NCI-H524 (cell line): ENCODE measurements at places on chromosomes 2 and 18.

DNA sequence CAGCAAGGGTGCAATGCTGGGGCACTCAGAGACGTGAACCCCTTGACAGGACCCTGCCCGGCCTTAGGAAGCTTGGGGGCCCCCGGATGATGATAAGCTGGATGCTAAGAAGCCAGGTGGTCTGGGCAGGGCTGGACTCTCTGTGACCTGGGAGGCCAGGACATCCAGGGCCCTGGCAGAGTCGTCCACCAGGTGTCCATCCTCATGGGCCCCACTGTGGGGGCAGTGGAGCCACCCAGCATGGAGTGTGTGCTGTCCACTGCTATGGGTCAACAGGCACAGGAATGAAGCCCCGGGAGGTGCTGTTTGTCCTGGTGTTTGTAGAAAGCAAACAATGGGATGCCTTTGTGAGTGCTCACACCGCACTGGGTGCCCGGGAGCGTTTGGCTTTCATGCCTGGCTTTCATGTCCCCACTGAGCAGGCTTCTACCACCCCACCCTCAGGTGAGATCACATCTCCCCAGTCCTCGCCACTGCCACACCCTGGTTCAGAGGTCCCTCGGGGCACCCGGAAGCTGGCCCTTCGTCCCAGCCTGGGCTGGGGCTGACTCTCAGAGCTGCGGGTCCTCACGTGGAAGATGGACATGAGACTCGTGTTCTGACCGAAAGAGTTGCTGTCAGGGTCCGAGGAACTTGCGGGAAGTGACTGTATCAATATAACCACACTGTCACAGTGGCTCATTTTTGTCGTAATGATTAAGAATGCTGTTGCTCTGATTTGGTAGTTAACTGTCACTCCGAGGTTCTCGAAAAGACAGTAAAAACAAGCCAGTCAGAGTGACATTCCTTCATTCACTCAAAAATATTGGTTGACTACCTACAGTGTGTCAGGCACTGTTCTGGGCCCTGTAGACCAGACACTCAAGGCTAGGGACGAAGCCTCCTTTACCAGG is 53.3 kb downstream of the INHBB start:
- DNase-seq: no peak

- DNase-seq: no peak
Measured at GRCh38 chr18:3236470-3236869, 11.1 kb upstream of the MYL12A start.

DNA sequence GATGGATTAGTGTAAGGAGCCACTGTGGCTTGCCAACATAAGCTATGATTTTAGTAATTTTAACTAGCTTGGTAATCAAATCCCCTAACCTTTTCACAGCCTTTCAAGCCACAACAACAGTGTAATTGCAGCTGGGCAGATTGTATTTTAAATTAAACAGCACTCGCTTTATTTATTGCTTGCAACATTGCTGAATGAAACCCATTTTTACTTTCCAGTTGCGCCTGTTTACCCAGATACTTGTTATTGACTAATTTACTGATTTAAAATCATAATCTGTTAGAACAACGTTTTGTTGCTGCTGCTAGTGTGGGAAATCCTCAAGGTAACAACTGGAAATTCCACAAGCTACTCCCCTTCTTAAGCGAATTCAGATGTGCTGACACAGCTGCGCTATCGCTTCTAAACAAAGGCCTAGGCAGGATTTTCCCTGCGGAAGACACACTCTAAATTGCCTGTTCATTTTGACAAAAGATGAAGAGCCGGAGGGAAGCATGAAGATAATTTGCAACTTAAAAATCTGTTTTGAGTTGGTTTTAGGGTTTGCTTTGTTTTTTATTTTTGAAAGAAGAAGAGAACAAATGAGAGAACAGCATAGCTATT is 283.9 kb downstream of the ALPK2 start:
- no peak for DNase-seq

- no peak for DNase-seq
Measured at GRCh38 chr2:198587741-198588140, 783.3 kb downstream of the PLCL1 start.

DNA sequence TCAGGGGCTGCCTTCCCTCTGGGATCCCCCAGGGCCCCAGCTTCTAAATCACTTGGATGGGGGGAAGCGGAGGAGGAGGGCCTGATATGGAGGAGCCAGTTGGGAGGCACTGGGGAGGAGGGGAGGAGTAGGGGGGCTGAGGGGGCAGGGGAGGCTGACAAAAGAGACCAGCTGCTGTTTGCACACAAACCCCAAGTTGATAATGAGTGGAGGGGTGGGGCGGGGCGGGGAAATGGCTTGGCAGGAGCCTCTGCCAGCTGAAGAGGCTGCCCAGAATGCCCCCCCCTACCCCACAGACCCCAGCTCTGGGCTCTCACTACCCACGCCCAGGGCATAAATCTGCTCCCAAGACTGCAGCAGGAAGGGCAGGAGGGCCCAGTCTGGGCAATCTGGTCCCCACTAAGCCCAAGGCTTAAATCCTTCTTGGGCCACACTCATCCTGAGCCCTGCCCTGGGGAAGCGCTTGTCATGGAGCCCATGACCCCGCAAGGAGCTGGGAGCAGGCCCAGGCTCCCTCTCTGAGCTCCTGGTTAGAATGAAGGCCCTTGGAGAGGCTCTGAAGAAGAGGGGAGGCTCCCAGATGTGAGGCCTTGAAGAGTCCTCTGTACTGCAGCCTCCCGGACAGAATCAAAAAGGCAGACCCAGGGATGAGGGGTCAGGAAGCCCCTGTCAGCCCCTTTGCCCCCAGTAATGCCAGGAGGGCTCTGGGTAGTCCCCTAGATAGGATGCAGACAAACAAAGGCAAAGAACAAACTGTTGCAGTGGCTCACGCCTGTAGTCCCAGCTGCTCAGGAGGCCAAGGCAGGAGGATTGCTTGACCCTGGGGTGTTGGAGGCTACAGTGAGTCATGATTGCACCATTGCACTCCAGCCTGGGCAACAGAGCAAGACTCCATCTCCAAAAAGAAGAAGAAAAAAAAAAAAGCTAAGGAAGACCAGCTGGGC is 24.8 kb upstream of the PTMA start:
- peak; percentile 90 for DNase-seq

GRCh38 chr18:48597671-48598070 is 58.8 kb downstream of the CTIF start:
- DNase-seq: no peak

DNA sequence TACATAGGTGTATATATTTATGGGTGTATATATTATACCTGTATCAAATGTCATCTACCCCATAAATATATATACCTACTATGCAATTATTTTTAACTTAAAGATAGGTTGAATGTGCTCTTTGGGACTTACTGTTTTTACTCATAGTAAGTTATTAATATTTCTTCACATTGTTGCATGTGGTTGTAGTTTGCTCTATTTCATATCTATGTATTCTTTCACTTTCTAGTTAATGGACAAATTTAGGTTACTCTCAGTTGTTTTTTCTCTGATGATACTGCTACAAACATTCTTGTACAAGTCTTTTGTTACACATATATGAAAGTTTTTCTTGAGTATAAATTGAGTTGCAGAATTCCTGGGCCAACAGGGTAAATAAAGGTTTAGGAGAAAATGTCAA is 601.8 kb upstream of the ID2 start:
- no peak for DNase-seq

DNA sequence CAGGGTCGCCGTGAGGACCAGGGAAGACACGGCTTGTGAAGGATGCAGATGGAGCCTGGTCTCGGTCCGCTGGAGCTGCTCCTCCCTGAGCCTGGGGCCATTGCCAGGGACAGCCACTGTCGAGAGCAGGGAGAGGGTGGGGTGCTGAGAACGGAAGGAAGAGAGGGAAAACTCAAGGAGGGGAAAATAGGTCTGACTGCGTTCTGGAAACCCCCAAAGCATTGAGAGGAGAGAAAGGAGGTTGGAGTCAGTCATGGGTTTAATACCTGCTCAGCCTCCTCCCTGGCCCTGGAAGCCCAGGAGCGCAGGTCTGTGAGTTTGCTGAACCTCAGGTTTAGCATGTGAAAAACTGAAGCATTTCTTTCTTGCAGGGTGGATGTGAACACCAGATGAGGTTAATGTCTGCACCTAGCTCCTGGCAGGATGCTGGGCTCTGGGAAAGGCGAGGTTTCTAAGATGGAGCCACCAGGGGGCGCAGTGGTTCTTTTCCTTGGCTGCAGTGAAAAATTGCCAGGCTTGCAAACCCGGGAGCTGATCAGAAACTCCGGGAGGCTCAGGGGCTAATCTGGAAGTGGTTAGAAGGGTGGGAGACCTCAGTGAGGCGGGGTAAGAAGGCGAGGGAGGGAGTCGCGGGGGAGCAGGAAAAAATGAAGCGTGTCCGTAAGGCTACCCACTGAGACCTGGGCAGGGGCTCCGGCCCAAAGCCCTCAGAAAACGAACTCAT is 33.6 kb upstream of the RNF149 start:
- DNase-seq: peak; percentile 60

- no peak for DNase-seq
Measured at GRCh38 chr2:142190805-142191204, 60.0 kb upstream of the LRP1B start.

DNA sequence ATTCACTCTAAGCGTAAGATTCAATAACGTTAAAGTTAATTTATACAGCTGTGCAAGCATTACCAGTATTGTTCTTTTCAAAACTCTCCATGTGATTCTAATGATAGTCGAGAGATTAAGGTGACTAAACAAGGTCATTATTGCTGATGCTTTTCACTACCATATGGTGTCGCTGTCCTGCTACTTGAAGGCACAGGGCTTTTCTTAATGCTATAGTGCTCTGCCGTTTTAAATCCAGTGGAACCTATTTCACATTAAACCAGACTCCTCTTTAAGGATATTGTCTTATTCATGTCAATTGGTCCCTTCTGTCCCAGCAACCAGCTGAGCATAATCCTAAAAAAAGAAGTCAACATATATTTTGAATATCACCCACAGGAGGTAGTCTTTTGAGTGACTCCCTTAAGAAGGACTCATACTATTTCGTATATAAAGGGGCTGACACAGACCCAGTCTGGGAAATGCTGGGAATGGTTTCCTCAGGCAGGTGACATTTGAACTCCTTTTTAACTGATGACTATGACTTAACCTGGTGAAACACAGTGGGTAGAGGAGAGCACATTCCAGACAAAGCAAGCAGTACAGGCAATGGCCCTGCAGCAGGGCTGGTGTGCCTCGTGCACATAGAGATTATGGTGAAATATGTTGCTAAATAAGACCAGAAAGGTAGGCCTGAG is 53.9 kb upstream of the CYTIP start:
- peak; percentile 2 for DNase-seq

DNA sequence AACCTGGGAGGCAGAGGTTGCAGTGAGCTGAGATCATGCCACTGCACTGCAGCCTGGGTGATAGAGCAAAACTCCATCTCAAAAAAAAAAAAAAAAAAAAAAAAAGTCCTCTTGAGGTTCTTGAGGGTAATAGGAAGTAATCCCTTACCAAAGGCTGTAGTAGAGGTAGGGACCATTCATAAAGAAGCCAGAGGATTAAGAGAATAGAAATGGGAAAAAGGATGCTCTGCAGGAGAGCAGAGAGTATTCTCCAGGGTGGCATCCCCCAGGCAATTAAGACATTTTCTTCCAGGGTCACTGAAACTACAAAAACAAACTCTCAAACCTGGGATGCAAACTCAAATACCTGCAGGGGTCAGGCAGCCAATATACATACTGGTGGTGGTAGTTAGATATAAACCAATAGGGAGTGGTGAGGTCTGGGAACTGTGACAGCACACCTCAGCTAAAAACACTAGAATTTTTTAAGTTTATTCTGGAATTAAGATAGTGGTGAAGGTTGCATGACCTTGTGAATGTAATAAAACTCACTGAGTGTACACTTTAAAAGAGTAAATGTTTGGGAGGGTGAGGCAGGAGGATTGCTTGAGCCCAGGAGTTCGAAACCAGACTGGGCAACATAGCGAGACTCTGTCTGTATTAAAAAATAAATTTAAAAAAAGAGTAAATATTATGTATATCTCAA is 24.7 kb downstream of the RAPH1 start:
- no peak for DNase-seq

- no peak for DNase-seq
Measured at GRCh38 chr18:29004921-29005320, 828.0 kb upstream of the CDH2 start.

DNA sequence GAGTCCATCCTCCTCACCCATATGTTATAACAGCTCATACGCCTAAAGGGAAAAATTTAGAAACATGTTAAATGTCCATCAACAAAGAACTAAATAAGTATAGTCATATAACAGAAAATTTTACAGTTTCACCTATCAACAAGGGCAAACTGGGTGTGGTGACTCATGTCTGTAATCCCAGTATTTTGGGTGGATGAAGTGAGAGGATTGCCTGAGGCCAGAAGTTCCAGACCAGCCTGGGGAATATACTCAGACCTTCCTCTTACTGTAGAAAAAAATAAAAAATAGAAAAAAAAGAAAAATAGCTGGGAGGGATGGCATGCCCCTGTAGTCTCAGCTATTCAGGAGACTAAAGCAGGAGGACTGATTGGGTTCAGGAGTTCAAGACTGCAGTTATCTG is 48.3 kb upstream of the GULP1 start:
- DNase-seq: no peak

DNA sequence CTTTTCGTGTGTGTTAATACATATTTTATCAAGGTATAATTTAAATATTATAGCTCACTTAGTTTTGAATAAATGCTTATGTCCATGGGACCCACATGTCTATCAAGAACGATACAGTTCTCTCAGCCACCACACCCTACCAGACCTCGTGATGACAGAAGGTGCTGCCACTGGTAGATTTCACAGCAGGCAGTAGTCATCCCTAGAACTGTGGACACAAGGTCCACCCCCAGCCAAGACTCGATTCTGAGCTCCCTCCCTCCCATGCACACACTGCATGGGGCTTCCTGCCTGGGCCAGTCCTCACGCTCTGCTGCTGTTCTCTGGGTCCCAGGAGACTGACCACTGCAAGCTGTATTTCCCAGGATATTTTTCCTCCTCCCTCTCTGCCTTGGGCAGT is 26.5 kb upstream of the CREB1 start:
- no peak for DNase-seq

DNA sequence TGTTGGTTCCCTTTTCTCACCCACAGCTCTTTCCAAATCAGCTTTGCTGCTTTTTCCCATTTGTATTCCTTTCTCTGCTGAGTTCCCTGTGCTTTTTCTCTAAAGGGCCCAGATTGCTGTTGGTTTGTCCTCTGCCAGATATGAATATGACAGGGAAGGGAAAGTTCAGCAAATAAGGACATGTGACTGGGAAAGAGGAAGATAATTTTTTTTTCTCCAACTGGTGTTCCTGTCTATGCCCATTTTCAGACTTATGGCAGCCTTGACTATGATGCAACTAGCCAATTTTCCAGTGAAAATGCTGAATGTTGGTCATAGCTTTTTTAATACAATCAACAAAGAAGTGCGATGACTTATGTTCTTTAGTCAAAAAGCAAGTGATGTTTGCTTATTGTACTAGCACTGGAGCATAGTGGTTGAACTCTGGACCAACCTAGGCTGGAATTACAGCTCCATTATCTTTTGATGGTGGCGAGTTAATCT is 7.7 kb downstream of the MDH1 start:
- no peak for DNase-seq

GRCh38 chr2:234245945-234246344 is 195.4 kb downstream of the SPP2 start:
- no peak for DNase-seq

GRCh38 chr2:65370387-65371073 is 61.9 kb downstream of the SPRED2 start:
- DNase-seq: no peak

- DNase-seq: no peak
Measured at GRCh38 chr2:100960688-100961087, 41.4 kb upstream of the RPL31 start.
